ENCODE measurements at places on chromosomes 11 and 22.
A peak's percentile ranks its signal among the peaks of the same experiment; 100 is the strongest.

- no peak for DNase-seq
Measured at GRCh38 chr11:65782816-65783228, 2.0 kb upstream of the AP5B1 start.

- peak; percentile 10 for DNase-seq
Measured at GRCh38 chr11:62324731-62325556, 12.3 kb upstream of the ASRGL1 start.

DNA sequence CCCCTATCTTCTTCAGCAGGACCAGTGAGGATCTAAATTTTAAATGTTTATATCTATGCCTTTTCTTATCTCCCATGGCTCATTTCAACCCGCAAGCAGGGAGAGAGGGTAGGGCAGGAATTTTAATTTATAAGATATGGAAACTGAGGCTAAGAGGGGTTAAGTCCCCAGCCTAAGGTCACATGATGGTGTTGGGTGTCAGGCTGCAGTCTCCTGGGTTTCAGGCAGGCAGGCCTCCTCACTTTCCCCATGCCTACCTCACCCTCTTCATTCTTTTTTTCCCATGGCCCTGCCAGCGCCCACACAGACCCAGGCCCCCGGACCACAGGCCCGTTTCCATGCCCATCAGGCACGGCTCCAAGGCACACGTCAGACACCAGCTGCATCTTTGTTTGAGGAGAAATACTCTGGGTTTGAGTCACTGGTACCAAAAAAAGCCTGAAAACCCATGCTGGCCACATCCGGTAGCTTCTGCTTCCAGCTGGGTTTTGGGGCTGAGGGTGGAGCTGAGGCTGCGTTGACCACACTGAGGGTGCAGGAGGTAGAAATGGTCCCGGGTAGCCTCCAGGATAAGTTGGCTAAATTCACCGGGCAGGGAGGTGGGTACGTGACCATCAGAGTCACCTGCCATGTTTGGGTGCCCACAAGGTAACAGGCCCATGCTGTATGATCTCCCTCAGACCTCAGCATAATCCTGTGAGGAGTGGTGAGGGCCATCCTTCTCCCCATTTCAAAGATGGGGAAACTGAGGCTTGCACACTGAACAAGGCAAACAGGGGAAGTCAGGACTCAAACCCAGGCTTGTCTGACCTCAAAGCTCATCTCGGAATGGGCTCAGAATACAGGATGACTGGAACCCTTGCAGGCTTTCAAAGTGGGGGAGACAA lies 7.5 kb downstream of the CRYBB1 start:
- peak; percentile 79 for DNase-seq

DNA sequence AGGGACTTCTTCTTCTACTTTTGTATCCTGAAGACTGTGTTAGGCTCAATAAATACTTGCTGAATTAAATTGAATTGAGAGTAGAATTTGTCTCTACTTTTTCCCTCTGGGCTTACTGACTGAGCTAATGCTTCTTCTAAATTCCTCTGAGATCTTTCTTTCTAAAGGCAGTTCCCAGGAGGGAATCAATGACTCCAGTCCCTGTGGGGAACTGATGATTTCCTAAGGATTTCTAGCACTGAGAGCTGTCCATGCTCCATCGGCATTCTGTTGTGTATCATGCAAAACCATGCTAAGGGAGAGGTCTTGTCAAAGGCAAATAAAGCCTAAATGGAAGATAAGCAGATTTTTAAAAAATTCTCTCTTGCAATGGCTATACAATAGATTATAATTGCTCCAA lies 148.8 kb upstream of the KIRREL3 start:
- DNase-seq, result no peak

- DNase-seq, result no peak
Measured at GRCh38 chr22:47163481-47163855, 401.0 kb downstream of the TBC1D22A start.

DNA sequence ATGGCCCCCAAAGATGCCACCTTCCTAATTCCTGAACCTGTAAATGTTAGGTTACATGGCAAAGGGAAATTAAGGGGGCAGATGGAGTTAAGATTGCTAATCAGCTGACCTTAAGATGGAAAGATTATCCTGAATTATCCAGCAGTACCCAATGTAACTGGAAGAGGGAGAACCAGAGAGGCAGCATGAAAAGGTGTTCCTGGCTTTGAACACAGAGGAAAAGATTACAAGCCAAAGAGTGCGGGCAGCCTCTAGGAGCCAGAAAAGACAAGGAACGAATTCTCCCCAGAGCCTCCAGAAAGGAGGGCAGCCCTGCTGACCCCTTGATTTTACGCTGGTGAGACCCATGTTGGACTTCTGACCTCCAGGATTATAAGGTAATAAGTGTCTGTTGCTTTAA lies 15.1 kb upstream of the THRSP start:
- no peak for DNase-seq

GRCh38 chr22:18008136-18008535 lies 16.2 kb downstream of the MICAL3 start:
- no peak for DNase-seq

DNA sequence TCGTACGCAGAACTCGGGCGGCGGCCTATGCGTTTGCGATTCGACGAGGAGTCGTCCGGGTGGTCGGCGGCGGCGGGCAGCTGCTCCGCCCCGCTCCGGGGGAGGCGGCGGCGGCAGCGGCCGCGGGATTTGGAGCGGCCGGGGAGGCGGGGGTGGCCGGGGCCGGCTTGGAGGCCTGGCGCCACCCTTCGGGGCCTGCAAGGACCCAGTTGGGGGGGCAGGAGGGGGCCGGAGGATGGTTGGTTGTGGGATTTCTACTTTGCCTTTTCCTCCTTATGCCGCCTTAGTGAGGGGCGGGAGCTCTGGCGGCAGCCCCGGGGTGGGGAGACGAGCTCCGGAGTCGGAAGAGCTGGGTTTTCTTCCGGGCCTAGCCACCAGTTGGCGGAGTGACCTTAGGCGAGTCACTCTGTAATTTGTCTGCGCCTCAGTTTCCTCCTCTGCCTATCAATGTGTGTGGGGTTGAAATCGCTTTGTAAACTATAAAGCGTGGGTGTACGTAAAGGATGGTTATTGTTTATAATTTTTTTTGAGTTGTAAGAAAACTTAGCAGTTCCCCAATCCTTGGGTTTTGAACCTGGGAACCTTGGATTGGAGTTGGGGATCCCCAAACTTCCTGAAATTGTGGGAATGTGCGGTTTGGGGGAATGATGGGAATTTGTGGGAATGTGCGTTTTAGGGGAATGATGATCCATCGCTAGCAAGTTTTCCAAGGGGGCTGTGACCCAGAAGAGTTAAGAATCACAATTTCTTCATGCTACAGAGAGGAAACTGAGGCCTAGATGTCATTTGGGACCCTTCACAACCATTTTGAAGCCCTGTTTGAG lies 679 bp downstream of the TUG1 start:
- no peak for DNase-seq

- no peak for DNase-seq
Measured at GRCh38 chr22:16824716-16825687, at the start of gene XKR3. TSS of gene XKR3 (minus strand) at chr22:16825411. CDS start at chr22:16808073, 17,338 bp downstream.

DNA sequence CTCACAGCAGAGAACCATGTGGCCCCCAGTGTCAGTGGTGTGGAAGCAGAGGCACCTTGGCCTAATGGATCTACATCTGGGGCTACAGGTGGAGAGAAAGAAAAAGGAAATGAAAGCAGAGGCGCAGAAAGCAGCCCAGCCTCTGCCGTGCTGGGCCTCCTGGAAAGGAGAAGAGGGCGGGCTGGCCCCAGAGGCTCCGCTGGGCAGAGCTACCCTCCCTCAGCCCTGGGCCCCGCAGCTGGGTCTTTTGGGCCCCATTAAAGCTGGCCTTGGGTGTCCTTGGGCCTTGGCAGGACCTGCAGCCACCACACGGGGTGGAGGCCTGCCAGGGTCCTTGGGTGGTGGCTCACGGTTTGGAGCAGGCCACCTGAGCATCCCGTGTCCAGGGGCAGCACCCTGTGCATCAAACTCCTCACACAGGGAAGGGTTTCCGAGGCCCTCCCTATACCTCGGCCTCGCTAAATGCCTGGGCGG lies 31.6 kb upstream of the GAL start:
- no peak for DNase-seq

DNA sequence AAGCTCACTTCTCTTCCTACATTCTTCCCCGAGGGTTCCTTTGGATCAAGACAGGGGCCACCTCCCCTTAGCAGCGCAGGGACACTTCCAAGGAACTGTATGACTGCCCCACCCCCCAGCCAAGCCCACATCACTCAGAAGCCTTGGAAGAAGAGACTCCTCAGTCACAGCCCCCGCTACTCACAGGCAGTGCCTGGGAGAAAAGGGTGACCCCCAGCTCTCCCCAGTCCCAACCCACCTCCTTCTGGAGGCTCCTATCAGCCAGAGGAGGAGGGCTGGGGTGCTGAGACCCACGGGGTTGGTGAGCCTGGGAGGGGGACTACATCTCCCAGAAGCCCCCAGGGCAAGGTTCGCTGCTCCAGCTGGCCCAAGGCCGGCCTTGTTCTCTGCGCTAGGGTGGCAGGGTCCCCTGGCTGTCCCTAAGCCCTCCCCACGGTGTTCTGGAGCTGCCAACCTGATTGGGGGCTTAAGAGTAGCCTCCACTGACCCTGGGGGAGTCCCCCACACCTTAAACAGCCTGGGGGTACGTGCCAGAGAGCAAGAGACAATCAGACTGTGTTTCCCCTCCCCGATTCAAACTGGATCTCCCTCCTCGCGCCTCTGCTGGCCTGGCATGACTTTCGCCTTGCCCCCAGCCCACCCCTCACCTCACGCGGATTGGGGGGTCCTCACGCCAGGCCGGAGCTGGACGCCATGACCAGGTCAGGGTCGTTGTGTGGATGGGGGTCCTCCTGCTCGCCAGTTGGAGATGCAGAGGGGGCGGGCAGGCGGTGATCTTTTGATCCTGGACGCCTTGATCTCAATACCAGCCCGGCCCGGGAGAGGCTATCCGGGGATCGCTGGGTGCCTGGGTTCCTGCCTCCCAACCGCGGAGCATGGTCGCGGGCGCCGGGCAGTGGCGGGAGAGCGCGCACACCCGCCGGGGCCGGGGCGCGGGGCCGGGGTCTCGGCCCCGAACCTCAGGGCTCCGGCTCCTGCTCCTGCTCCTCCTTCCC lies 838 bp downstream of the BCL9L start:
- peak; percentile 28 for DNase-seq
